Retinal pigment epithelial cell (primary cell): ENCODE measurements at places on chromosomes 5 and 9.

DNA sequence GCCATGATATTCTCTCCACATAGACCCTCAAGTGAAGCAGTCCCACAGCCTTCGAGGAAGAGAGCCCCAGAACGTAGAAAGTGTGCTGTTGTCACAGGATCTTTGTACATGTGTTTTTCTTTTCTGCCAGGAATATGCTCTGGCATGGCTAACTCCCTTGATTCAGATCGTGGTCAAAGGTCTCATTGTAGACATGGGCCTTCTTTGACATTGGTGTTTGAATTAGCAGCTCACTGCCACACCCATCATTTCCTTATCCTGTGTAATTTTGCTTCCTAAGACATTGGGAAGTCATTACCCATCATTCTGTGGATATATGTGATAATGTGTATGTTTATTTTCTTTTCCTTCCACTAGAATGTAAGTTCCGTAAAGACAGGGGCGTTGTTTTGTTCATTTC, 25.5 kb downstream of the MTRR start:
- no peak for DNase-seq

- DNase-seq, result no peak
Measured at GRCh38 chr9:124014956-124015660, 3.5 kb downstream of the LHX2 start.

DNA sequence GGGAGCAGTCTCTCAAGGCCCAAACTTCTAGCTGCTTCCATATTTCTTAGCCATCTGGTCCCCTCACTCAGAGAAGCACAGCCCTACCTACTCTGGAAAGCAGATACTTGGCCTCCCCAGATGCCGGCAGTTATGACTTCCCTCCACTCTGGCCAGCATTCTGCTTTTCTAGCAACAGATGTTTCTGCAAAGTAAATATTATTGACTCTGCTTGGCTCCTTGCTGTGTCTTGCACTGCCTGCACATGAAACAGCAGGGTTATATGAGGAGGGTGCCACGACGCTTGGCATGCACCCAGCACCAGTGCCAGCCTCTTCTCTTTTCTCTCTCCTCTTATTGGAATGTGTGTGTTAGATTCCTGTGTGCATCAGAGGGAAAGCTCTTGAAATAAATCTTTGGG, 99.7 kb downstream of the ARHGAP26 start:
- no peak for DNase-seq

GRCh38 chr5:163916861-163917260, 411.4 kb downstream of the MAT2B start:
- no peak for DNase-seq

DNA sequence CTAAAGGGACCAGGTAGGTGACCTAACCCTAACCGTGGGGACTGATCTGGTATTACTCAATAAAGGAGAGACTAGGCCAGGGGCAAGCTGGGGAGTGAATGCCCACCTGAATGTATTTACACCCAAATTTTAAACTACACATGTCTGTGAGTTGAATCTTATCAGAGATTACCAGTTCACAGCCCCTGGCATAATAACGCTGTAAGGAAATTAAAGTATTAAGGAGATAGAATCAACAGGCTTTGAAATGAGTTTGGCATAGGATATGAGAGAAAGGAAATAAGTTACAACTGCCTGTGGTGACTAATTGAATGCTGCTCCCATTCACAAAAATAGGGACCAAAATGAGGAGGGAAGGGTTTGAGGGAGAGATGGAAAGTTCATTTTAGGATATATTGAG, 593.3 kb downstream of the CSNK1G3 start:
- no peak for DNase-seq

- no peak for DNase-seq
Measured at GRCh38 chr5:126377424-126377823, 45.8 kb upstream of the GRAMD2B start.

GRCh38 chr9:127848756-127849504, 5.5 kb downstream of the ENG start:
- DNase-seq, result no peak

GRCh38 chr5:161302559-161302958, 244.0 kb downstream of the GABRB2 start:
- DNase-seq, result peak; percentile 78

DNA sequence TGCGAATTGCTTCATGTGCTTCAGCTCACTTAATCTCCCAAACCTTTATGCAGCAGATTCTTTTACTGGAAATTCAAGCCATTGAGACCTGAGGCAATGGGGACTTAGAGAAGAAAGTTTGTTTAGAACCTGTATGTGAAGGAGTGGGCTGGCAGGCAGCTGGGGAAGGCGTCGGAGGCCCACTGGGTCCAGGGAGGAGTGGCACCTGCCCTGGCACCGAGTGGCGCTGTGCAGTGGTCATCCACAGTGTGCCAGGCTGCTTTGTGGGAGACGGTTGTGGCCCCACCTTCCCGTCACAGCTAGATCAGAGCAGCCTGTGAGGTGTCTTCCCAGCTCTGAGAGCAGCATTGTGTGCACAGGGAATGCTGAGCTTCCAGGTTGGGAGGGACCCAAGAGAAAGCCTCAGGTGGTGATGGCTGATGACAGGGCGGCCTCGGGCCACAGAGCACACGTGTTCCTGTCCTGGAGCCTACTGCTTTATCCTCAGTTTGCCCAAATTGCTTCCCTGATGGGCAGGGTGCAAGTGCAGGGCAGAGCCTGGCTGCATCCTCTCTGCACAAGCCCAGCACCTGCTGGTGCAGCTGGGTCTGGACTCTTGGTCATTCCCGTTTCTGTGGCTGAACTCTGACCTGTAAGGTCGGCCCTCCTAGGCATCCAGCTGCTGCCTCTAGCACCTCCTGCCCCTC, 175.2 kb downstream of the CACNA1B start:
- DNase-seq, result no peak

- DNase-seq, result no peak
Measured at GRCh38 chr9:36543916-36544315, 28.8 kb upstream of the MELK start.

DNA sequence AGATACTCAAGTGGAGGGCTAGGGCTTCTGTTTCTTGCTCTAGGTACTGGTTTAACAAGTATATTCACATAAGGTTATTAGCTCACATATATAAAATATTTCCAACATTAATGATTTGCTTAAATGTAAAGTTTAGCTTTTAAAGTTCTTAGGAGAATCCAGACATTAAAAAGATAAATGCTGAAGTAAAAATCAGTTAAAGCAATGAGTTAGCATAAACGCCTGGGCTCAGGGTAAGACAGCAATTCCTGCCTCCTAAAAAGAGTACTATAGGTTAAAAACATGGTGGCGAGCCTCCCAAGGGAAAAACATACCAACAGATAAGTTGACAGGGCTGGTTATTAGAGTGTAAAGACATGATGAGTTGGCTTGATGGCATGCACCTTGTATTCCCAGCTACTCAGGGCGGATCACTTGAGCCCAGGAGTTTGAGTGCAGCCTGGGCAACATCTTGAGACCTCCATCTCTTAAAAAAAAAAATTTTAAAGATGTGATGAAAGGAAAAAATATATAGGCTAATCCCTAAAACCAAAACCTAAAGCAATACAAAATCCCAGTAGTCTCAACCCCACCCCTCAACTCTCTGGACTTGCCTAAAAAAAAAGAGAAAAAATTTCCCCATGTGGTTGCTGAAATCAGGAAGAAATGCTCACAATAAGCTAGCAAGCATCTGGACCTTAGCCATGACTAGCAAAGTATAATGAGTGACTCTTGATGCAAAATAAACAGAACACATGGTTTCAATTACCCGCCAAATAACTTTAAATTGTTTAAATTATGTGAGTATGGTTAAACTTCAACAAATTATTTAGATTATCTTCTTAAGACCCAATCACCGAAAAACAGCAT, 3.6 kb downstream of the GOLPH3 start:
- DNase-seq, result no peak

DNA sequence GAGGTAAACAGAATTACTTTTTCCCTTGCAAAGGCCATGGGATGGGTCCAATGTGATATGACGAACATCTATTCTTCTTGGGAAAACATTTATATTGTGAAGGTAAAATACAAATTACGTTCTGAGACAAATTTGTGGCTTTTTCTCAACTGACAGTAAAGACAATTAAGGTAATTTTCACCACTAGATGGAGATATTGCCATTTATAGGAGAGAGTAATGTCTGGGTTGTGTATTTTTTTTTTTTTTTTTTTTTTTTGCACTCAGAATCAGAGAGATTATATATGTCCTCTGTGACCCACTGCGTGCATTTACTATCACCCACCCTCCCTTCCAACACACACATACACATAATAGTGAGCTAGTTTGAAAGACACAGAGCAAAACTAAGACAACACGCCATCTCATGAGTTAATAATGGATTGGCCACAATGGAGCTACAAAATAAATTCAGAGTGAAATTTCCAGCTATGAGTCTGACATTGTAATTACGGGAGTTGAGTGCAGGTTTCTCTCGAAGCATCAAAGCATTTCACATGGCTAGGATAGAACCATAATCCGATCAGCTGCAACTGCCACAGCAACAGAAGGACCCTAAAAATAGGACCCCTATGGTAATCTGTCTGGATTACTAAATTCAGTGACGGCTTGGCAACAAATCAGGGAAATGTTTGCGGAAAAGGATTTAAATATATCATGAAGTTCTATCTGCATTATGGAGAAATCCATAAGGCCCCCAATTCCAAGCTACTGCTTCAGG, 49.2 kb downstream of the ANXA1 start:
- no peak for DNase-seq

DNA sequence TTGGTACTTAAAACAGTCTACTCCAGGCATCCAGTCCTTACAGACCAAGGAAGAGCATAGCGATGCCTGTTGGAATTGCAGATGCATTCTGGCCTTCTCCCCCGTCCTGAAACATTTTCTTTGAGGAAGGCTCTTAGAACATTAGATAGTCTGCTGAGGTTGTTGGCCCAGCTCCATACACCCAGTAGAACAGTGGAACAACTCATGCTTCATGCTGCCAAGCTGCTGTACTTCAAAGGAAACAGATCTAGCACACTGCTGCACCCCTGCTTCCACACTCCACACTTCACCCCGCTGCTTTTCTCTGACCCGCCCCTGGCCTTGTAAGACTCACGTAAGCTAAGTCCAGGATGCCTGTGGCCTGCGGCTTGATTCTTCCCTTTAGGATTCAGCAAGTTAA, 33.4 kb upstream of the NCS1 start:
- DNase-seq, result peak; percentile 87

GRCh38 chr9:38092200-38092524, 23.1 kb upstream of the SHB start:
- DNase-seq, result no peak

- DNase-seq, result no peak
Measured at GRCh38 chr9:3012842-3013241, 168.9 kb upstream of the PUM3 start.

- no peak for DNase-seq
Measured at GRCh38 chr9:98639133-98639532, 69.6 kb downstream of the GABBR2 start.

DNA sequence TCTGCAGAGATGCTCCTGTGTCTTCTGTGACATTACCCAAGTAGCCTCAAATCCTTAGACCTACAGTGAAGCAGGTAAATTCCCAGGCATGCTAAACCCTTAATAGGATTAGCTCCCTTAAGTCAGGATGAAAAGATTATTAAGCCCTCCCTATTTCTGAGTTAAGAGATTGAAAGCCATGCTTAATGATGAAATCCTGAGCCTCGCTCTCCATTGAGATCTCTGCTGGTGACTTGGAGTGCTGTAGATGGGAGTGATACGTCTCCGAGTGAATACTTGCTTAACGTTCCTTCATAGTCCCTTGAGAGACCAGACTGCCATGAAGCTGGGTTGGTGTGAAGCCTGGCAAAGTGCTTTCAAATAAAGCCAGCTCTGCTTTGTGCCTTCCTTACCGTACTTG, 34.2 kb downstream of the AOPEP start:
- peak; percentile 74 for DNase-seq
